ENCODE measurements at places on chromosomes 4 and X.

GRCh38 chr4:155795991-155796390 lies 37.2 kb downstream of the GUCY1B1 start:
- no peak for DNase-seq

DNA sequence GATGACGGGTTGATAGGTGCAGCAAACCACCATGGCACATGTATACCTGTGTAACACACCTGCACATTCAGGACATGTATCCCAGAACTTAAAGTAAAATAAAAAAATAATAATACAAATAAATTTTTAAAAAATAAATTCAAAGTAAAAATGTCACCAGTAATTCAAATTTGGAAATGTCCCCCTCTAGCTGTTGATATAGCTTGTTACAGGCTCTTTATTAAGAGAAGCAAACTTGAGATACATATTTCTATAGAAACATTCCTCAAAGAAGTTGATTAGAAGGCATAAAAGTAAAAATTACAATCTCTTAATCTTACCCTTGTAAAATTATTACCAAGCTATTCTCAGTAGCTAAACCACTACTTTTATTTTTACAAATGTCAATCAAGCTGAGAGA lies 1397.0 kb downstream of the FAM133A start:
- no peak for DNase-seq

DNA sequence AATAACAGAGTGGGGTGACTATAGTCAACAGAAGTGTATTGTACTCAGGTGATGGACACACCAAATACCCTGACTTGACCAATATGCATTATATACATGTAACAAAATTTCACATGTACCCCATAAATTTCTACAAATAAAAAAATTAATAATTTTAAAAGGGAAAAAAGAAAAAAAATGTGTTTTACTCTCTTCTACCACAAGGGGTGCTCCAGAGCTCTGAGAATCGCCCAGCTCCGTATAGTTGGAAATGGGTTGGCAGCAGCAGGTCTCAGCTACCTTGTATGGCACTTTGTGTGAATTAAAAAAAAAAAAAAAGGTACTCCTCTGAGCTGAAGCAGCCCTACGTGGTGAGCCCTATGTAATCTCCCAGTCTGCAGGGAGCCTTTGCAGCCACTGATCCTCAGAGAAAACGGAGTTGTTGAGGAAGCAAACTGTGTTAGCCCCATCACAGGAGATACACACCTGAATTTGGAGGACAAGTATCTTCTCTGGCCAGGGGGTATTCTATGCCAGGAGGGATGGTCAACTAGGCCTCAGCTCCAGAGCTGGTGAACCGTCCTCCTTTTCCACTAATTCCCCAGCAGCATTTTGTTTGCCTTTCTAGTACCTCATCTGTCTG lies 17.2 kb upstream of the POLA1 start:
- no peak for DNase-seq

- DNase-seq: no peak
Measured at GRCh38 chrX:46180258-46180687, 364.9 kb downstream of the ZNF674 start.

GRCh38 chrX:16711893-16712547 lies 449 bp downstream of the CTPS2 start:
- DNase-seq: no peak

DNA sequence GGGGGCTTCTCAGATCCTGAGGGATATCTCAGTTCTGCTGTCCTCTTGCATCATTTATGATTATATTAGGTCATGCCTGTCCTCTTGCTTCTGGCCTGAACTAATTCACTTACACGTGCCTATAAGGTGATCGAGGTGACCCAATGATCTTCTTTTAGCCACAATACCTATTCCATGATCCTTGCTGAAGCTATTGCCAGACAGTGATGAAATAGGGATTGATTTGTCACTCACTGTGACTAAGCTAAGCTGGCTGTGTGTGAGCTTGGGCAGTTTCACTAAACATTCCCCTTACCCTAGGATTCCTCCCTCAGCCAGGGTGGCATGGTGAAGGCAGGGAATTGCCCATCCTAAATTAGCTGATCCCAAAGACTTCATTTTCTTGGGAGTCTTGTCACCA lies 19.0 kb downstream of the HADH start:
- DNase-seq: no peak

GRCh38 chrX:100911731-100912130 lies 17.0 kb downstream of the XKRX start:
- no peak for DNase-seq

DNA sequence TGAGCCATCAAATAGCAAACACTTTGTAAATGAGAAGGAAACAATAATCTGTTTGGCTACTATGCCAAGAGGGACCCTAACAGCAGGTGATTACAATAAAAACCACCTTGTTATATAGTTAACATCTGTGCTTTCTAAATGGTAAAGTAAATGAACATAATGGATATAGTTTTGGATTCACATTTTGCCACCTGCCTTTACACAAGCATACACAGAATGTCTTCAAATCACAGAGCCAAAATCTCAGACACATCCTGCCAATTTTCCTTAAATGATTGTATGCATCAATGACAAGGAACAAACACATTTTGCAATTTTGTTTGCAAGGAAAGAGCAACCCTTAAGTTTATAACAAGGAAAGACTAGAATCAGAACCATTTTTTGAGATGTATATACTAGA lies 334.2 kb downstream of the FSTL5 start:
- peak; percentile 82 for DNase-seq

DNA sequence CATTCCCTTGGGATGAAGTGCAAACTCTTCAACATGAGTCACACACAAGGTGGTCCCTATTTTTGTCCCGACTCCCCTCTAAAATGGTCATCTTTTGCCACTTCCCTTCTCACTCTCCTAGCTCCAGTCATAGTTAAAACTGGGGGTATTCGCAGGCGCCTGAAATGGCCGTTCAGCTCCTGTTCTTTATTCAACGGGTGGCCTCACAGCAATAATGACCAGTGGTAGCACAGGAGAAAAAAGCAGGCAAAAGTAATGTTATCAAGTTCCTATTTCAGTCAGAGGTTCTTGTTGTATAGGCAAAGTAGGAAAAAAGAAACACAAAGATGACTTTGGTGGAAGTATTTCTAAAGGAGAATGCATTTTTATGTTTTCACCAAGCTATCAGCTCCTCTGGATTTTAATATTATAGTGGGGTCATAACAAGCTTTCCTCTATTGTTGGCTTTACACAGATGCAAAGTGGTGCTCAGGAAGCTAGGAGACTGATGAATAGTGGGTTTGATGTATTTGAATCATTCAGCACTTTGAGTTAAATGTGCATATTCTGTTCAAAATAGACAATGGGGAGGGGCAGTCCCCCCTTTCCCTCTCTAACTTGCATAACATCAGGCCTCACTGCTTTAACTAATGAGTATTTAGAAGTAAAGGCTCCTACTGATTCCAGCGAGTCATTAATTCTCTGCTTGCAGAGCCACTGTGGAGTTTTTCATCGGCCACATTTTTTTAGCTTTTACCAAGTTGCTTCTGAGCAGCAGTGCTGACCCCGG lies 171.2 kb upstream of the NDP start:
- no peak for DNase-seq
